ENCODE measurements at places on chromosomes 13 and 19.

GRCh38 chr13:113792236-113792770 lies 33.3 kb downstream of the TMEM255B start:
- DNase-seq: no peak

- peak; percentile 90 for DNase-seq
These were observed 3.4 kb upstream of the PRAM1 start for GRCh38 chr19:8505680-8506401.

- peak; percentile 80 for DNase-seq
These were observed 6.0 kb downstream of the AP1M2 start for GRCh38 chr19:10580979-10581631.

- no peak for DNase-seq
These were observed 5.5 kb downstream of the TPT1 start for GRCh38 chr13:45335397-45336024.

DNA sequence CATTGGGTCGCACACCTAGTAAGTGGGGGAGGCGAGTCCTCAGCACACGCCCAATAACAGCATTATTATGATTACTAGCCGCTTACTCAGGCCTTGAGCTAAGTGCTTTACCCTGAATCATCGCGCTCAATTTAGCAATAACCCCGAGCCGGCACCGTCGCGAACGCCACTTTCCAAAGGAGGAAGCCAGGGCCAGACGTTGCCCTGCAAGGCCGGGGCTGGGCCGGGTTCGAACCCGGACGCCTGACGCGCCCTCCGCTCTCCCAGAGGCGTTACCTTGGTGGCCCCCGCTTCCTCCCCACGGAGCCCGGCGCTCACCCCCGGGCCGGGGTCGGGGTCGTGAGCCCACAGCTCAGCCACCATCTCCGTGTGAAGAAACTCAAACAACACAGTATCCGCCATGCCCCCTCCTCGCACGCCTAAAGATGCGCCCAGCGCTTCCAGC lies at the start of gene TRAPPC6A:
Gene TRAPPC6A (minus strand): TSS at position 421 of the 445 bp plus-strand sequence. CDS start 19 bp downstream, at position 402.
- no peak for DNase-seq

- no peak for DNase-seq
These were observed 123.6 kb downstream of the PCDH9 start for GRCh38 chr13:67106502-67107057.

DNA sequence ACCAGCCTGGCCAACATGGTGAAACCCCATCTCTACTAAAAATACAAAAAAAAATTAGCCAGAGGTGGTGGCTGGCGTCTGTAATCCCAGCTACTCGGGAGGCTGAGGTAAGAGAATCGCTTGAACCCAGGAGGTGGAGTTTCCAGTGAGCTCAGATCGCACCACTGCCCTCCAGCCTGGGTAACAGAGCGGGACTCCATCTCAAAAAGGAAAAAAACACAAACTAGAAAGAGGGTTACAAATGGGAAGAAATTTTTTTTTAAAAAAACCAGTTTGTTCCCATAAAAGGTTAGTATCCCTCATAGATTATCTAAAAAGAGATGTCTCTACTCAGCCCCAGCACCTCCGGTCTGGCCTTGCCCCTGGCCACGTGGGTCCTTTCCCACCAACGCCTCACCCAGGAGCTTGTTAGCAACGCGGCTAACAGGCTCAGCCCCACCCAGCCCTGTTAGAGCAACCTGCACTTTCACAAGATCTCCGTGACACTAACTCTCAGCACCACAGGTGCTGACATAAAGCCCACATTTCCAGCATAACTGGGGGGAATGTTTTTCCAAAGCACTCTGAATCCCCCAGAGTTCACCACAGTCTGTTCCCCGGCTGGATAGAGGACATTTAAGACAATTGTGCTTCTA lies 4.3 kb downstream of the DMKN start:
- peak; percentile 79 for DNase-seq

DNA sequence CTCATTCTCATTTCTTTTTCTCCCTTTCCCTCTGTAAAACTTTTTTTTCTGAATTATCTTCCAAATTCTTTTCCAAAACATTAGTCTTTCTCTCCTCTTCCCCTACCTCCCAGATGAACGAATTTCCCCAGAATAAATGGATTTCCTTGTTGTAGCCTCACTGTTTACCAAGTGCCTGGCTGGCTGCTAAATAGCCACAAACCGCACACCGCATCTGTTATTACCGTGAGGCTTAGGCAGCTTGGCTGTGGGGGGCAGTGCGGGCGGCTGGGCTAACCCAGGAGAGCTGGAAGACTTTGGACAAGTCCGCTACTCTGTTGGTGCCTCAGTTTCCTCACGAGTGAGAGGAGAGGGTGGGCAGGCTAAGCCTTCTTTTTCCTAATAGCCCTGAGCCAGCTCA lies 10.7 kb downstream of the IL17D start:
- no peak for DNase-seq

DNA sequence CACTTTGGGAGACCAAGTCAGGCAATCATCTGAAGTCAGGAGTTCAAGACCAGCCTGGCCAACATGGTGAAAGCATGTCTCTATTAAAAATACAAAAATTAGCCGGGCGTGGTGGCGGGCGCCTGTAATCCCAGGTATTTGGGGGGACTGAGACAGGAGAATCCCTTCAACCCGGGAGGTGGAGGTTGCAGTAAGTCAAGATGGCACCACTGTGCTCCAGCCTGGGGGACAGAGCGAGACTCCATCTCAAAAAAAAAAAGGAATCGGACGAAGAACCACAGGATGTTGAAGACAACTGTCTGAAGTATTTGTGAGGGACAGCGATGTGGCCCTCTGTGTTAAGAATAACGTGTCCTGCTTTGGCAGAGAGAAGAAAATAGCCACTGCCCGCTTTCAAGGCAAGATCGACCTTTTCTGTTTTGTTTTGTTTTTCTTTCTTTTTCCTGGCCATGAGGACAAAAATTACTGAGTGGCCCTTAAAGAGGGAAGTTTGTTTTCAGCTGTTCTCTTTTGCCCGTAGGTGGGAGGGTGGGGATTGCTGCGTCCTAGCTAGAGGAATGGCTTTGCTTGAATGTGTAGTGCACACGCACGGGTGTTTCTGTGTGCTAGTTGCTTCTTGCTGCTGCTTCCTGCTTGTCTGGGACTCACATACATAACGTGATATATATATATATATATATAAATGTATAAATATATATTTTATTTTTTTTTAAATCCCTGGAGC lies 6.2 kb upstream of the PRKCG start:
- no peak for DNase-seq

- peak; percentile 51 for DNase-seq
These were observed 497 bp upstream of the MLNR start for GRCh38 chr13:49219647-49220035.

DNA sequence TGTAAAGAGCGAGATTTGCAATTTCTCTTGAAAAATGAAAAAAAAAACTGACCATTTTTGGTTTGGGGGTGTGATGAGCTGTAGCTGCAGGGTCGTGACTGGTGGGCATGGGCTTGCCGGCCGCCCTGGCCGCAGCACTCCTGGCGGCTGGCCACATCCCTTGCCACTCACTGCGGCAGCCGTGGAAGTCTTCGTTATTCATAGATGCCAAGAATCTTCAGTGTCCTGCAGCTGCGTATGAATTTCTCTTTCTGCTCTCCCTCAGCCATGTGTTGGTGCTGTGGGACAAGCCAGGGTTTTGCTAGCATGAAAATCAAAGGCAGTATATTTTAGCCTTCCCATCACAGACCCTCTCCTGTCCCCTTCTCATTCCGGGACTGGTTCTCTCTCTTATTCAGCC lies 151.7 kb upstream of the TSHZ3 start:
- no peak for DNase-seq

DNA sequence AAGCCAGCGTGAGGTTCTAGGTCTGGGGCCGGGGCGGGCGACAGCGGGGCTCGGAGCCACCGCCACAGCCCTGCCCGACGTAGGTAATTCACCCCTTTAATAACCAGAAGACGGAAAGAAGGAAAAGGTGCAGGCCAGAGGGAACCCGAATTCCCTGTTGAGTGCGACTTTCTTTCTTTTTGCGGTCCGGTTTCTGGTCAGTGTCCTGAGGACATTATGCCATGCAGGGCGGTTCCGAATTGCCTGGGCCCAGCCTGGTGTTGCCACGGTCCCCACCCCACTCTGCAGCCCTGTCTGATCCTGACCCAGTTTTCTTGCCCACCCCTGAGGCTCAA lies 18.4 kb upstream of the TFDP1 start:
- DNase-seq: no peak

- no peak for DNase-seq
These were observed 182.5 kb downstream of the KCNRG start for GRCh38 chr13:50197705-50198104.

All from GM20000 (cell line).